ENCODE measurements at places on chromosomes 7 and 10.

GRCh38 chr10:101684782-101685181 lies 10.2 kb downstream of the FBXW4 start:
- no peak for DNase-seq

- no peak for DNase-seq
Observed at GRCh38 chr10:100828738-100829096, 83.3 kb downstream of the PAX2 start.

GRCh38 chr10:96968682-96969423 lies 136.8 kb downstream of the LCOR start:
- no peak for DNase-seq

- no peak for DNase-seq
Observed at GRCh38 chr7:139495580-139496125, 12.2 kb upstream of the KLRG2 start.

- DNase-seq, result no peak
Observed at GRCh38 chr10:77458986-77459590, 178.5 kb downstream of the KCNMA1 start.

DNA sequence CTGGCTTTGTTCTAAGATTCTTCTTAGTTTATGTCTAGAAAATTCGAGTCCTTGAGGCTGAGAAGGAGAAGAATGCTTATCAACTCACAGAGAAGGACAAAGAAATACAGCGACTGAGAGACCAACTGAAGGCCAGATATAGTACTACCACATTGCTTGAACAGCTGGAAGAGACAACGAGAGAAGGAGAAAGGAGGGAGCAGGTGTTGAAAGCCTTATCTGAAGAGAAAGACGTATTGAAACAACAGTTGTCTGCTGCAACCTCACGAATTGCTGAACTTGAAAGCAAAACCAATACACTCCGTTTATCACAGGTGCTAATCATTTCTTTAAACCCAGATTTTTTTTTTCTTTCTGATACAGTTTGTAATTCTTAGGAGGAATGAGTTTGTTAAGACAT lies 6.7 kb downstream of the CEP55 start:
- no peak for DNase-seq

GRCh38 chr7:66758950-66759628 lies 18.6 kb downstream of the RABGEF1 start:
- DNase-seq, result no peak

DNA sequence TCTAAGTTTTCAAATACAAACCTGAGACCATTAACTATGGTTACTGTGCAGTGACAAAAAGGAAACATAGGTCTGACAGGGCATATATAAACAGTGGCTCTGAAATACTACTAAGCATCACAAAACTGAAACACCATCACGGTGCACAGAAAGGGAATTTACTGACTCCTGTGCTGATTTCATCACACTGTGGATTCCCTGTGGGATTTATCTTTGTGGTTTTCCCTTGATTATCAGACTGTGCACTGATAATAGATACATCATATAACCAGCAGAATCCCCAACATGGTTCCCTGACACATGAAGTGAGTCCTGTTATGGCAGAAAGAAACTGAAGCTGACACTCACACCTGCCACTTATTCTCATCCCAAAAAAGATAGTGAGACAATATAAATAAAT lies 676.3 kb upstream of the KCND2 start:
- no peak for DNase-seq

- no peak for DNase-seq
Observed at GRCh38 chr10:71038921-71039320, 150.6 kb upstream of the PCBD1 start.

DNA sequence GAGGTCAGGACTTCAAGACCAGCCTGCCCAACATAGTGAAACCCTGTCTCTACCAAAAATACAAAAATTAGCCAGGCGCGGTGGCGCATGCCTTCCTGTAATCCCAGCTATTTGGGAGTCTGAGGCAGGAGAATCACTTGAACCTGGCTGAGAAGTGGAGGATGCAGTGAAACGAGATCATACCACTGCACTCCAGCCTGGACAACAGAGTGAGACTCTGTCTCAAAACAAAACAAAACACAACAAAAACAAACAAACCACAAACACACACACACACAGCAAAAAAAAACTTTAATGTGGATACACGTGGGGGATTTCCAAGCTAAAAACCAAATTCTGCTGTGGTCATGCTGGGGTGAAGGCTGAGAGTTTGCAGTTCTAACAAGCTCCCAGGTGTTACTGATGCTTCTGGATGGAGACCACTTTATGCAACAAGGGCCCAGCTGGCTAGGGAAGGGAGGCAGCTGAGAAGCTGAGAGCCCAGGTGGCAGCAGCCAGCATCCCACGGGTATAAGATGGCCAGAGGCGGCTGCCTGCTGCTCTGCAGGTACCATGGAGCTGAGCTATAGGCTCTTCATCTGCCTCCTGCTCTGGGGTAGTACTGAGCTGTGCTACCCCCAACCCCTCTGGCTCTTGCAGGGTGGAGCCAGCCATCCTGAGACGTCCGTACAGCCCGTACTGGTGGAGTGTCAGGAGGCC lies at the start of gene ZP3:
Gene ZP3 (plus strand): TSS at position 538 of the 699 bp plus-strand sequence. CDS start 15 bp downstream, at position 553.
- no peak for DNase-seq

DNA sequence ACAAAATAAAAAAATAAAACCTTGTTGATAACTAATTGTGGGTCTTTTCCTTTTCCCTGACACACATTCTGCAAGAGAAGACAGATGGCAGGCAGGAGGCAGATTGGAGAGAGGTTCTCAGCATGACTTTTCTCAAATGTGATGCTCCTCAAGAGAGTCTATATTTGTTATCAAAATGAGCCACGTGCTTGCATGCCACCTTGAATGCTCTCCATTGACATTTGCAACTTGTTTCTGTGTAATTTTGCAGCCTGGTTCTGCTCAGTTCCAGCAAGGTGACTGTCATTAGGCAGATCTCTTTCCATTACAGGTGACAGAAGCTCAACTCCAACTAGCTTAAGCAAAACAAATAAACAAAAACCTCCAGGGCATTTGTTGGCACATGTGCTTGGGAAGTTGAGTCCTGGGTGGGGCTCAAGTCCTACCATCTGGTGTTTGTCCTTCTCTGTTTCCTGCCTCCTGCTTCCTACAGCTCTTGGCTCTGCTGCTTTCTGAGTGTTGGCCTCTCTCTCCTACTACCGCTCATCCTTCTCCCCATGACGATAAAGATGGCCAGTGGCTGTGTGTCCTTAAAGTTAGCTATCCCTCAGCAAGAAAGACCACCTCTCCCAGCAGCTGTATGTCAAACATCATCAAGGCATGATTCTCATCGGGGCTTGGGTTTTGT lies 56.7 kb downstream of the GRK5 start:
- DNase-seq, result no peak

DNA sequence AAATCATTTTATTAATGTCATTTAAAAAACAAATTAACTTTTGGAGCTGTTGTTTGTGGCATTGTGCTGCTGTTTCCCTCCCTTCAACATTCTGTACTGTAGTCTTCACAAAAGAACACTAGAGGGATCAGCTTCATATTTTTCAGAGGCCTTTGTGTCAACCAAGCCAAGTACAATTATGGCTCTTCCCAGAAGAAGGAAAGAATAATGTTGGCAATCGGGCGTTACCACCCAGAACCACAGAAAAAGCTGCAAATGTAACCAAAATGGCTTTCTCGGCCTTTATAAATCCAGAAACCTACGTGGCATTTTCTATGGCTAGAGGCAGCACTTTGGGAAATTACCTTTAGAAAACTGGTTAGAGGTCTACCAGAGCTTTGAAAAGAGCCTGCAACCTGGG lies 98.8 kb upstream of the COL1A2 start:
- no peak for DNase-seq

GRCh38 chr7:67519171-67519570 lies 522.5 kb downstream of the TYW1 start:
- DNase-seq, result no peak

- no peak for DNase-seq
Observed at GRCh38 chr7:47882635-47883034, 65.6 kb downstream of the PKD1L1 start.

DNA sequence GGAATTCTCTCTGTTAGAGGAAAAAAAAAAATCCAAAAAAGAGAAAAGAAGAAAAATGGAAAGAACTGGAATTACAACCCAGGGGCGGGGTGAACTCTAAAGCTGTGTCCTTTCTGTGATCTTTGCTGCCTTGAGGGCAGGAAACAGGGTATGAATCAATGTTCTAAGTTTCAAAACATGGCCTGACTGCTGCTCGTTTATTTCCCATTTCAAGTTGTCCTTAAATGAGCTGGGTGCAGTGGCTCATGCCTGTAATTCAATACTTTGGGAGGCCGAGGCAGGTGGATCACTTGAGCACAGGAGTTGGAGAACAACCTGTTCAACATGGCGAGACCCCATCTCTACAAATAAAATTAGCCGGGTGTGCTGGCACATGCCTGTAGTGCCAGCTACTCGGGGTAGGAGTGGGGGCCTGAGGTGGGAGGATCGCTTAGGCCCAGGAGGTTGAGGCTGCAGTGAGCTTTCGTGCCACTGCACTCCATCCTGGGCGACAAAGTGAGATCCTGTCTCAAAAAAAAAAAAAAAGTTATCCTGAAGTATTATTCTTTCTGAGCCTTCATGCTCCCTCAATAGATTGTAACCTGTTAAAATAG lies 24.7 kb upstream of the TFAM start:
- no peak for DNase-seq

DNA sequence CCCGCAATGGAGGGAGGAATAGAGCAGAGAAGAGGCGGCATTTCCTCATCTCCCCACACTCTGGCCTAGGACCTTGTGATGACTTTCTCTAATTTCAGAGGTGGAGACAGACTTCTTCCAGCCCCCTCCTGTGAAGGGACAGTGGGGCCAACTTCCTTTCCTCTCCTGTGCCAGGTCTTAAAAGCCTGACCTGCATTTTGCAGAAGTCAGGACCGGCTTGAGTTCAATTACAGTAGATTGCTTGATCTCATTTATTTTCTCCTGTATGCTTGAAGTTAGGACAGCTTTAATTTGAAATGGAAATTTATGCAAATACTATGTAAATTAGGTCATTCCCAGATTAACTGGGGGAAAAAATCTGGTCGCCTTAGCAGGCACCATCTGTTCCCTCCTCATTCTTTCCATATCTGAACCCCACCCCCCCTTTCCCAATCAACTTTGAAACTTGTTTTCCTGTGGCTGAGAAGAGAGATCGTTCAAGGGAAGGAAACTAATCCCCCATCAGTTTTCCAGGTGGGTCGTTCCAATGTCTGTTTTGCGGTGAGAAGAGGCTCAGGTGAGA lies 57.1 kb downstream of the SYPL1 start:
- no peak for DNase-seq

DNA sequence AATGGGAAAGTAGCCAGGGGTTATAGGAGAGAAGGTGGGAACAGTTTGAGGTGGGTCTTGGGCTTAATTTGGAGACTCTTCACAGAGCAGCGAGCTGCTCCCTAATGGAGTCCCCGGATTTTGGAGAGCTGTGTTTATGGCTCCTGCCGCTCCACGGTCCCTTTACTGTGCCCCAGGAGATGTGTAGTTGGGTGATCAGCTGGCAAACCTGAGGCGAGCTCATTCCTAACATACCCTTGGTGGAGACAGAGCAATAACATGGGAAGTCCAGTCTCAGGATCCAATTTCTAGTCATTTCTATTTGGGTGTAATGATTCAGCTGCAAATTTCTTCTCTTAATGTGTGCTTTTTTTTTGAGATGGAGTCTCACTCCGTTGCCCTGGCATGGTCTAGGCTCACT lies 1.5 kb downstream of the GARIN1A start:
- DNase-seq, result no peak

GRCh38 chr7:124918662-124919061 lies 11.0 kb downstream of the POT1 start:
- no peak for DNase-seq

- DNase-seq, result no peak
Observed at GRCh38 chr7:29314148-29314547, 119.6 kb downstream of the CHN2 start.

- no peak for DNase-seq
Observed at GRCh38 chr7:41786944-41787343, 84.1 kb upstream of the INHBA start.

GRCh38 chr10:111207500-111207899 lies 130.7 kb downstream of the ADRA2A start:
- no peak for DNase-seq

DNA sequence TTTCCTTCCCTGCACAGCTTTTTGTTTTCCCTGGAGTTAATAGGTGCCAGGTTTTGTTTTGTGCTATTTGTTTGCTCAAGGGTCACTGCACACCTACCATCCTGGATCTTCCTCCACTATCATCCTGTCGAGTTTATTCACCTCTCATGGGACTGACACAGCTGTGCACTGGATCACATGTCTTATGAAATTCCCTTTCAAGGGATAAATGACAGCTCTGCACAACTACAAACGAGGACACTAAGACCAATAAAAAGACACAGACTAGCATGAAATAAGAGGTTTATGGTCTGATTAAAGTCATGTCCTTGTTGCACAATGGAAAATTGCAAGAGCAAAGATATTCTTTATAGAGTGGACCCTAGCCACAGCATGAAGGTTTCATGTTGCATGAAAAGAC lies 76.7 kb upstream of the SFMBT2 start:
- DNase-seq, result no peak

GRCh38 chr7:77536017-77536412 lies 1.1 kb upstream of the PTPN12 start:
- no peak for DNase-seq

- DNase-seq, result no peak
Observed at GRCh38 chr10:78348411-78349164, 314.9 kb downstream of the RPS24 start.

- no peak for DNase-seq
Observed at GRCh38 chr10:60260321-60260720, 129.4 kb downstream of the ANK3 start.

DNA sequence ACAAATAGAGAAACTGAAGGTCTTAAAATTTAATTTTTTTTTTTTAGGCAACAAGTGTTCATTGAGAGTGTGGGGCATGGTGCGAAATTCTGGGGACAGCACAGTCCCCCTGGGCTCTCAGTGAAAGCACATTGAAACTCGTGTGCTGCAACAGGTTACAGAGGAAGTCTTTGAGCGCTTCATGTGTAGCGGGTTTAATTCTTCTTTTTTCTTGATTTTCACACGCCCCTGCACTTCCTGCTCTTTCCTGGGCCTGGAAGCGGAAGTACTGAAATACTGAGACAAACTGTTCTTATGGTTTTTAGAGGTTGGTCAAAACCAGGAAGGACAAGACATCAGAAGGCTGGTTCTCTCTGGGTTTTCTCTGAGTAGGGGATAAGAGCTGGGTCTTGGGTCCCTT lies 203.5 kb downstream of the PTEN start:
- DNase-seq, result no peak

DNA sequence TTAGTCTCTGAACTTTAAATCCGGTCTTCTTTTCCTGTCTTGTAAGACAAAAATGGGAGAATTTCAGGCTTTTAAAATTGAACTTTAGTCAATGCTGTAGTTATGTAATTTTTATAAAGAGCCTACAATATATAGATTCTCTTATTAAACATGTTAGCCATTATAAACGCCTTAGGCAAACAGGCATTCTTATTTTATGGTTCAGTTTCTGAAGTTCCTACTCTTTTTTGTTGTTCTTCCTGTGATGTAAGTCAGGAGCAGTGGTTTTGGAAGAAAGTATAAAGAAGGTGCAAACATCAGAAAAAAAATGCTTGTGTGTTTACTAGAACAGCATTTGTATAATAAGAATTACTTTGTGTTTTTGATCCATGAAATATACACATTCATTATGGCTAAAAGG lies 41.6 kb downstream of the BICC1 start:
- DNase-seq, result no peak

Measured in esophagus squamous epithelium (tissue), 5 donors.